Muscle of leg (tissue), 16 donors: ENCODE measurements at places on chromosomes 7 and 10. TPM values are rescaled to one million over a fixed set of nuclear protein-coding genes. Genes with fewer than 3 reads are reported as not detected.

GRCh38 chr10:24947304-24948097, 4.9 kb downstream of the PRTFDC1 start:
- DNase-seq = peak; percentile 80

FUOM gene
- 12.1 TPM for total RNA-seq

GPR26 gene
- total RNA-seq = not detected

DNA sequence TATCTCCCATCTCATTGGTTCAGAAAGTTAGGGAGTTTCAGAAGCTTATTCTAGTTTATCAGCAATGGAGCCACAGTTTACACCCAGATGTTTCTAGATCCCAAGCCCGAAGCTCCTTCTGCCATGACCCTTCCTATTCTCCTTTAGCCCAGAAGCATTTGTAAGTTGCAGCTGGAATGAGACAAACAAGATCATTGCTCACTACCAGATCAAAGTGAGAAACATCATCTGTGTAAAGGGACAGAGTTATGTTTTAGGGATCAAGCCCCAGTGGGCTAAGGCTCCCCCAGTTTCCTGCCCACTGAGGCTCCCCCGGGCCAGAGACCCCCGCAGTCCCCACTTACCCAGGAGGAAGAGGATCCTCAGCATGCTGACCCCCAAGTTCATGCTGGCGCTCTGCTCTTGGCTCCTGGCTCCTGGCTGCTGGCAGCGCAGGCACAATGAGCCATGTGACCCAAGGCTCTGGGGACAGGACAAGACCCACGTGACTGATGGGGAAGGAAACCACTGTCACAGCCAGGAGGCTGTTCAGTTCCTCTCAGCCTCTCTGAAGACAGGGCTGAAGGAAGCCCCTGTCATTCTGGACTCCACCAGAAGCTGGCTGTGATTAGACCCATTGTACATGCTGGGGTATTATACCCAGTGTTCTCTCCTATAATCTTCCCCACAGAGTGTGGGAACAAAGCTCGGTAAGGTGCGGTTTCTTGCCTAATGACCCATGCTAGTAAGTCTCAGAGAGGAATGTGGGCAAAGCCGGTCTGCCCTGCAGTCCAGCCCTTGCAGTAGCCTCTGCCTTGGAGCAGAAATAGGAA, at the start of gene TMEM273:
Gene TMEM273 (minus strand): TSS at position 442 of the 812 bp plus-strand sequence. CDS start 55 bp downstream, at position 387.
- DNase-seq = peak; percentile 79

CALD1 gene
- total RNA-seq = 79.3 TPM
